ENCODE measurements at places on chromosomes 5 and 9.

GRCh38 chr9:34513567-34514214 is 9.1 kb downstream of the ENHO start:
- H3K4me3 ChIP-seq = no peak overlapping the region
- H3K4me1 ChIP-seq = peaks cover 7% of the 10 kb centered on the region
- no peaks in the 10 kb centered on the region for H3K27me3 ChIP-seq
- H3K27ac ChIP-seq = no peak overlapping the region

DNA sequence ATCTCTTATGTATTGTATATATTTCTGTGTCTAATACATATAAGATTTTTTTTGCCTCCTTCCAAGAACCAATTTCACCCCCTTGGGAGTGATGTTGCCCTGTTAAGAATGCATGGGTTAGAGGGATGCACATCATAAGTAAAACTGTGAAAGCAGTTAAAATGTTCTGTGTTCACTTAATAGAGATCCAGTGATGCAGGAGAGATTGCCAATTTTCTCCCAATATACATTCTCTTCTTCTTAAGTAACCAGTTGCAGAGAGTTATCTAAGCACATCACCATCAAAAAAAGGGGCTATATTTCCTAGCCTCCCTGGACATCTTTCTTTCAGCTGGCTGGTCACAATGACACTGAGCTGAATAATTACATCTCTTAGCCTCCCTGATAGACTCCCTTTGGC is 307.0 kb downstream of the OSTF1 start:
- DNase-seq = no peak
- no peak overlapping the region for H3K27ac ChIP-seq
- H3K4me1 ChIP-seq = no peaks in the 10 kb centered on the region
- no peaks in the 10 kb centered on the region for H3K36me3 ChIP-seq
- no peaks in the 10 kb centered on the region for H3K27me3 ChIP-seq

DNA sequence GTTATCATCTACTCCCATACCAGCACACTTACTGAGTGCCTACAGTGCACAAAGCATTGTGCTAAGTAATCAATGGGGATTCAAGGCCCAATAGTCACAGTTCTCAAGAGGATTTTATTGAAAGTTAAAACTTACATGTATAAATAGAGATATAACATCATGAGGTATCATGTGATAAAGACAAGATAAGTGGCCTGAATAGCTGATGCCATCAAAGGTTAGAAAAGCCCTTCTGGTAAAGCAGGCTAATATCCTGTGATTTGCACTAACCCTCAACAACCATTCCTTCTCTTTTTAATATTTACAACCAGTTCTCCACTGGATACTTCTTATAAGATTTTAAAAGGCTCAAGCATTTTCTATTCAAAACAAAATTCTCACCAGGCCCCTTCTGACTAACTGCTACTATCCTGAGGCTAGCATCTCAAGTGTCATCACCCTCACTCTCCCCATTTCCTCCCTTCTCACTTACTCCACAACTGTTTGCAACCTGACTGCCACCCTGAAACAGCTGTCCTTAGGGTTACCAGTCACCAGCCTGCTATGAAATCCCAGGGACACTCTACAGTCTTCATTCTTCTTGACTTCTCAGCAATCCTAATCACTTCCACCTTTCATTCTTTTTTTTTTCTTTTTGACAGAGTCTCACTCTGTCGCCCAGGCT is 377.9 kb downstream of the ENC1 start:
- no peak overlapping the region for H3K27ac ChIP-seq
- no peaks in the 10 kb centered on the region for H3K36me3 ChIP-seq
- no peak for DNase-seq
- no peak overlapping the region for H3K4me3 ChIP-seq

- no peaks in the 10 kb centered on the region for H3K36me3 ChIP-seq
- no peak overlapping the region for H3K27ac ChIP-seq
- no peak overlapping the region for H3K4me3 ChIP-seq
Measured at GRCh38 chr5:53430618-53431252, 49.7 kb upstream of the FST start.

DNA sequence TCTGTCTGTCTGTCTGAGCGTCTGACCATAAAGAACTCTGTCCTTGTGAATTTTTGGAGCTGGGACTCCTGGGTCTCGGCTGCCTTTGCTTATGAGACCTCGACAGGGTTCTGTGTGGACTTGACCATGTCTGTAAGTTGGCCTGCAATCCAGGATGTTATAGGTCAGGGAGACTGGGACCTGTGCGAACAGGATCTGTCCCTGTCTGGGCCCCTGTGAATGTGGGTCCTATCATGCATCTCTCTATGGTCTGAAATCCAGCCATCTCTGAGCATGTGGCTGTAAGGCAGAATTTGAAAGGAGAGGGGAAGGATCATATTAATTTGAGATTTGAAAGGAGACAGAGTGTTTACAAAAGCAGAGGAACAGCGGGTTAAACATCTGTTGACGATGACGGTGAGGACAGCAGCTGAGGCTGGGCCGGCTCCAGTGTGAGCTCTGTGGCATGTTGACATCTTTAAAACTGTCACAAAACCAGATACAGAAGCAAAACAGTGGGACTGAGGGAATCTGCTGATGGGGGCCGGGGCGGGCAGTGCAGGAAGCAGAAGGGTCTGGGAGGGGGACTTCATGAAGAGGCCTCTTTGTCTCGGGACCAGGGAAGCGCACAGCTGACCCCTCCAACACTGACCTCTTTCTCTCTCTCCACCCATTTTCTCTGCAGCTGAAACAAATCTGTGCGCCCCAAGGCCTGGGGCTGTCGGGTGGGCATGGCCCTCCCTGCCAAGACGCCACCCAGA is 19.1 kb upstream of the MVB12B start:
- DNase-seq = no peak
- H3K27ac ChIP-seq = no peak overlapping the region
- no peaks in the 10 kb centered on the region for H3K4me1 ChIP-seq
- H3K4me3 ChIP-seq = no peak overlapping the region
- H3K36me3 ChIP-seq = no peaks in the 10 kb centered on the region

DNA sequence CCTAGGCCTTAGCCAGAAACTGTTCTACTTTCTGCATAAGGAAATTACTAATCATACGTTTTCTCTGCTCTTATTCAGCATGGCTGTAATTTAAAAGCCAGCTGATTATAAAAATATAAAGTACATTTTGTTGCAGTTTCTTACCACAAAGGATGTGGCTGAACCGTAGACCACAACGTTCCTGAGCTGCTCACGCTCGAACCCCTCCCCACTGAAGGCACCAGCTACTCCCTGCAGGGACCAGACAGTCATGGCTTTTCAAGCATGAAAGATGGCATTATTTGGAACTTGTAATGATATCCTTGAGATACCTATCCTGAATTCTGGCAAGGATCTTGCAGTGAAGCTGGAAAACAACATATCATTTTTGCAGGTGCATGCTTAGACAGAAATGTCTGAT is 91.8 kb upstream of the DMRT1 start:
- H3K27ac ChIP-seq = no peak overlapping the region
- no peak overlapping the region for H3K4me3 ChIP-seq
- no peaks in the 10 kb centered on the region for H3K27me3 ChIP-seq
- H3K4me1 ChIP-seq = no peaks in the 10 kb centered on the region

- no peak for DNase-seq
- H3K4me3 ChIP-seq = peak overlapping the region; percentile 99
- H3K36me3 ChIP-seq = no peaks in the 10 kb centered on the region
- H3K4me1 ChIP-seq = no peaks in the 10 kb centered on the region
- H3K27ac ChIP-seq = no peak overlapping the region
- no peaks in the 10 kb centered on the region for H3K27me3 ChIP-seq
Measured at GRCh38 chr9:127423476-127423933, 677 bp upstream of the ZNF79 start.

GRCh38 chr5:137566118-137566541 is 67.0 kb upstream of the SPOCK1 start:
- DNase-seq = no peak
- no peaks in the 10 kb centered on the region for H3K36me3 ChIP-seq

GRCh38 chr5:25393256-25393655 is 748.5 kb upstream of the CDH10 start:
- no peak for DNase-seq
- H3K27ac ChIP-seq = no peak overlapping the region
- no peaks in the 10 kb centered on the region for H3K4me1 ChIP-seq
- H3K4me3 ChIP-seq = no peak overlapping the region
- no peaks in the 10 kb centered on the region for H3K27me3 ChIP-seq
- no peaks in the 10 kb centered on the region for H3K36me3 ChIP-seq

DNA sequence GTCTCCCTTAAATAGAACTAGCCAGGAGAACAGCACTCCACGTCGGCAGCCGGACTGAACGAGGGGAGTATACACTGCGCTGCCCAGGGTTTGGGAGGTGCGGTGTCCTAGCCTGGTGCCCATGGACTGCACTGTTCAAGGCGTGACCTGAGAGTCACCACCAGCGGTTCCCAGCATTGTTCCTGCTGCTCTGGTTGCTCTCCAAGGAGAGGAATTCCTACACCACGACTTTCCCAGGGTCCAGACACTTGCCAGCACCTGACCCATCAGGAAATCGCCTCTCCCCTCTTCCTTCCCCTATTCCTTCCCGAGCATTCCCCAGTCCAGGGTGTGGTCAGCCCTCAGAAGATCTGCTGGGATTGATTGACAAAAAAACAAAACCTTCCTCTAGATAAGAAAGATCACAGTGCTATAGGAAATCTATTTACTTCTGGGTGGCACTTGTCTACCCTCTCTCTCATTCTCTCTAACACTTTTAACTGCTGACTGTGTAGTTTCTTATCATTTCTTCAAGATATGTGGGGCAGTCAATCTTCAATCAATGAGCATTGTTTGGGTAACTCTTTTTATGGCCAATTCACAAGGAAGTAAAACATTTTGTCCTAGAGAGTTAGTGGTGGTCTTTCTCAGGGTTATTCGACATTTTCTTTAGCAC is 297.8 kb upstream of the ACTBL2 start:
- no peaks in the 10 kb centered on the region for H3K27me3 ChIP-seq
- H3K4me1 ChIP-seq = no peaks in the 10 kb centered on the region
- H3K36me3 ChIP-seq = no peaks in the 10 kb centered on the region
- no peak overlapping the region for H3K27ac ChIP-seq
- no peak overlapping the region for H3K4me3 ChIP-seq

Measured in iPS DF 6.9 (cell line).